CD4-positive, alpha-beta T cell treated with Interleukin-1 beta for 1 hour (primary cell): ENCODE measurements at places on chromosomes 12 and 14.

DNA sequence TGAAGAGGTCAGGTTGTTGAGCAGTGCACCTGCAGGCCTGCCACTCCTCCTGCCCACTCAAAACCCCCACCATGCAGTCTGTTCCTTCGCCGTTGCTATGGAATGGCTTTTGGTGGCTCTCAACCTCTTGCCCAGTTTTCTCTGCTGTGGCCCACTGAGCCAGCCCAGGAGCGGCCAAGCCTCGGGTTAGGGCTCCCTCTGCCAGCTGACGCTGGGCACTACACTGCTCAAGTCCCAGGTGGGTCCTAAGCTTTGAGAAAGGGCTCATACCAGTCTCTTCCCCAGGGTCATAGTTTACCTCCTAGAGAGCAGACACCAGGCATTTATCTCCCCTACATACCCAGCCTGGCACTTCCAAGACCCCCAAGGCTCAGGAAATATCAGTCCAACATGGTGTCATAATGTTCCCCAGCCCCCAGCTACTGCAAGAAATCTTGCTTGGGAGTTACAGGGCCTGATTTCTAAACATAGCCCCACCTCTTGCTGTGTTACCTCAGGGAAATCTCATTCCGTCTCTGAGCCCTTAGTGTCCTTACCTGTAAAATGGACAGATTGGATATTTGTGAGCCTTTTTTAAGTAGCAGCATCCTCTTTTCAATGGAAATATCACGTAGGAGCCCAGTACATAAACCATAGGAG, 59.4 kb downstream of the TSPAN11 start:
- DNase-seq = no peak

GRCh38 chr14:76096257-76096656, 55.5 kb upstream of the GPATCH2L start:
- no peak for DNase-seq

DNA sequence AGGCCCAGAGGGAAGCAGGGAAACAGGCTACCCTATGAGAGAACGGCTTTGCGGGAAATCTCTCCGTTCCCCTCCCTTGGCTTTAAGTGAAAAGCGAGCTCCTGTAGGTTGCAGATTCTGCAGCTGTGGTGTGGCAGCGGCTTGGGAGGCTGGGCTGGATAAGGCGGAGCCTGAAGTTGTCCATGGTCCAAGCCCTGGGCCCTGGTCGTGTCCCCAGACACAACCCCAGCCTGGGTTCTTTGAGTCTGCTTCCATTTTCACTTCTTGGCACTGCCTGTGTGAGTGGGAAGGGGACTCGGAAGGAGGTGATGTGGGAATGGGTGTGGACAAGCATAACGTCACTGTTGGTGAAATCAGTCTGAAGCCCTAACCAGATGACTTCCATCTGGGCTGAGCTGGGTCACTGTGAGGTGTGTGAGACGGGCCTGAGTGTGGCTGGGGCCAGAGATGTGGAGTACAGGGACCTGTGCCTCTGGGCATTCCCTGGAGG, 43.0 kb upstream of the CTDSP2 start:
- no peak for DNase-seq

GRCh38 chr12:115149685-115150378, 465.9 kb upstream of the TBX3 start:
- no peak for DNase-seq

DNA sequence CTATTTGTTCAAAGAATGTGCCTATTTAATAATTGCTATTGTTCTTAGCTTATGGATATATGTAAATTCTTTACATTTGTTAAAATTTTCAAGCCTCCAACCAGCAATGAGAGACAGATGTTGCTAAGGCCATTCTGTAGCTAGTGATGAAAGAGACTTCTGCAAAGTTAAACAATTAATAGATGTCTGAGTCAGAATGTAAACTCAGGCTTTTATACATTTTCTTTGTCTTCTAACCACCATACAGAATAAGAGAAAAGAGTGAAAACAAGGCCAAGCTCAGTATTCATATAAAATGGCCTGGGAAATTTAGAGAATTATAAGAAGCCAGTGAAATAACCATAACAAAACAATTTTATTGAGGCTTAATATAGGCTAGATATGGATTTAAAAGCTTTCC, 1102.3 kb upstream of the SEL1L start:
- no peak for DNase-seq

- DNase-seq = no peak
These were observed 115.2 kb upstream of the BCAT1 start for GRCh38 chr12:25063873-25064628.

- DNase-seq = no peak
These were observed 25.6 kb downstream of the RAP1B start for GRCh38 chr12:68636268-68636667.

DNA sequence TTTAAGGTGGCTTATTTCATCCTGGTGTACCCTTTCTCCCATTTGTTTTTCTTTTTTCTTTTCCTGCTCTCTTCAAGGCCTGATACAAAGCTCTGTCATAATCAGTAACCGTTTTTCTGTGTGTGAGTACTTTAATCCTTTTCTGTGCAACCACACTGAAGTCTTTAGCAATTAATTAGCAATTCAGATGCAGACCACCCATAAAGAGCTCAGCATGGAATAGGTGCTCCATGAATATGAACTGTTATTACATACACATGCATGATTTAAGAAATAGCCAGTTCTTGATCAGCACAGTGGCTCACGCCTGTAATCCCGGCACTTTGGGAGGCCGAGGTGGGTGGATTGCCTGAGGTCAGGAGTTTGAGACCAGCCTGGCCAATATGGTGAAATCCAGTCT, 1386.6 kb downstream of the AACS start:
- DNase-seq = no peak

- DNase-seq = no peak
These were observed 33.1 kb upstream of the OASL start for GRCh38 chr12:121072147-121072546.

DNA sequence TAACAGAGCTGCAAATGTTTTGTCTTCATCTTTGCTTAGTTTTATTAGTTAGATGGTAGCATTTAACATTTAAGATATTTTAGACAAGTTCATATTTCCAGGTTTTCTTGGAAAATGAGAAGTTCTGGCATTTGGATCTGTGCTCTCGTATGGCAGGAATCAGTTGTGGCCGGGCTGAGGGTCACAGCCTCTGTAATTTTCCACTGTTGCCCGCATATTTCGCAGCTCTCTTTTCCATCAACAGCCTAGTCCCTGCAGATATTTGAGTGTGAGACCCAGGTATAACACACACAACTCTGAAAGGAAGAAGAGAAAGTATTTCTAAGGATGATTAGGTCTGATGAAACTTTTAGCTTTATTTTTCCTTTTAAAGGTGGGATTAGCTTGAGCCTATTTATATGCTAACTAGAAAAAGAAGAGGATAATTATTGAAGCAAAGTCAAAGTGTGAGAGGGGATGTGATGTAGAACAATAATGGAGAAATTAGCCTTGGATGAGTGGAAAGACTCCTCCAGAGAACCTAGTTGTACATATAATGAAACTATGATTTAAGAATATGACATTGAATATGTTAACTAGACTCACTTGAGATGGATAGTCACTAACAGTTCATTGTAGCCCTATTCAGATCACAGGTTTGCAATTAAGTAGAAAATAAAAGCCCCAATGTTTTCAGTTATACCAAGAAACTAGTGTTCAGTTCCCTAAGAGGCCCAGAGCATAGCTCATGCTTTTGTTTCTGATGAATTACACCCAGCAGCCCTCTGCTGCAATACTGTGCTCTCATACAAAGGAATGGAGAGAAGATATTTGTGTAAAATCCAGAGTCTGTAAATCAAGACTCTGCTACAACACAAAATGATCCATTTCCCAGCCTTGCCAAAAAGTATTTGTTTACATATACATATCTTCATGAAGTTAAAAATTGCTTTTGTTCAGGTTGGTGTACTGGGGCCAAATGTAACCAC, 158.4 kb downstream of the C12orf50 start:
- DNase-seq = no peak
